ENCODE measurements at places on chromosomes 2 and 18.

DNA sequence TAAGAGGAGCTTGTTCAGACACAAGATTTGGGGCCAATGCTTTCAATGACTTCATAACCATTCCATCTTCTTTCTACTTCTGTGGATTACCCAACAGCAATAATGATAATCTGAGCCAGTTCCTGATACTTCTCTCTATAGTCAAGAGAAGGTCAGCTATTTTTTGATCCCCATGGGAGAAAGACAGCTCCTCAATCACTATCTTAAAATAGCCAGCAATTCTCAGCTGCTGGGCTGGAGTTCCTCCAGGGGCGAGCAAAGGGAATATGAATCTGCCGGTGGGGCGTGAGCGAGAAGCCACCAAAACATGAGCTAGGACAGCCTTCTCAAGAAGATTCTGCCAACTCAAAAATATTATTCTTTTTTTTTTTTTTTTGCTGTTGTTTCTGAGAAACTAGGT, at the start of gene TMEM182:
TSS of gene TMEM182 (plus strand) at position 269 of the 400 bp plus-strand sequence. CDS start 187 bp downstream, outside the sequence.
- H3K27me3 ChIP-seq: no peaks in the 10 kb centered on the region
- DNase-seq: no peak
- no peak within 1 kb of the TSS for H3K4me3 ChIP-seq
- no peak within 1 kb of the TSS for H3K27ac ChIP-seq

DNA sequence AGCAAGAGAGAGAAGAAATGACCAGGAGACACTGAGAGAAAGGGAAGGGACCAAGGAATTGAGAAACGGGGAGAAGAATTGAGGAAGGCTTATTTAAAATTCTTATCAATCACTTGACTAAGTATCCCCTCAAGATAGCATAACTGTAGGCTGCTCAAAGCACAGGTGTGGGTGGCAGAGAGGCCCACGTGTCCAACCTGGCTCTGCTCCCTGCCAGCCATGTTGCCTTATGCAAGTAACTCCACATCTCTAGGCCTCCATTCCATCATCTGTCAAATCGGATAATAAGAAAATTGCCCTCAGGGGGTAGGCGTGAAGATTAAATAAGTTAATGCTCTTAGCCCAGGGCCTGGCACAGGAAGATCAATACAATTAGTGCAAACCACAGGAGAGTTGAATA, 7.4 kb upstream of the NPAS2 start:
- H3K4me3 ChIP-seq: no peak overlapping the region
- H3K27me3 ChIP-seq: peaks cover 24% of the 10 kb centered on the region
- no peaks in the 10 kb centered on the region for H3K36me3 ChIP-seq

DNA sequence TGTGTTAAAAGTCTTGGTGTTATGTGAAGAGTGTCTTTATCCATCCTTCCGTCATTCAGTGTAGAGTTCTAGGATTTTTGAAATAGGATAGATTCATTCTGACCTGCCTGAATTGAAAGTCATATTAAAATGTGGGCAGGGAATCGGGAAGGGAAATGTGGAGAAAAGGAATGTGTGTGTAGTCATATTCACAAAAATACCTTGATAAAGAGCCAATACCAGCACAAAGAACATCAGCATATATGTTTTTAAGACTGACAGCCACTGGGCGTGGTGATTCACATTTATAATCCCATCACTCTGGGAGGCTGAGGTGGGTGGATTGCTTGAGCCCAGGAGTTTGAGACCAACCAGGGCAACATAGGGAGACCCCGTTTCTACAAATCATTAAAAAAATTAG, 188.1 kb downstream of the CAMKMT start:
- H3K36me3 ChIP-seq: no peaks in the 10 kb centered on the region
- H3K27ac ChIP-seq: no peak overlapping the region
- H3K4me3 ChIP-seq: no peak overlapping the region
- no peaks in the 10 kb centered on the region for H3K27me3 ChIP-seq
- no peak for DNase-seq

DNA sequence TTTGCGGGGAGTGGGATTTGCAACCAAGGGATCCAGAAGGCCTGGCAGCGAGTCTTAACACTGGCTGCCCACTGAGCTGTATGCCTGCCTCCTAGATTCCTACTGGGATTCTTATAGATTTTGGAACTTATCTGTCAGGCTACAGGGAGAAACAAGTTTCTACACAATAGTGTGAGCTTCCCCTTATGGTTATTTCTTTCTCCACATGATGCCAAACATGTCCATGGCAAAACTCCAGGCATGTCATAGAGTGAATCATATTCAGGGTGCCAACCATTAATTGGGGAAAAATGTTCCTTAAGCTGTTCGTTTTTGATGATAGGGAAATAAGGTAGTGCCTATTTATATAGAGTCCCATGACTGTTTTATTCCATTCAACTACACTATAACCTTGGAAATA, 1185.2 kb upstream of the CELF4 start:
- no peak overlapping the region for H3K27ac ChIP-seq
- no peaks in the 10 kb centered on the region for H3K36me3 ChIP-seq
- no peaks in the 10 kb centered on the region for H3K27me3 ChIP-seq
- no peak for DNase-seq
- no peak overlapping the region for H3K4me3 ChIP-seq
- no peaks in the 10 kb centered on the region for H3K4me1 ChIP-seq

GRCh38 chr2:40150266-40150665, 301.6 kb downstream of the SLC8A1 start:
- DNase-seq: no peak
- no peaks in the 10 kb centered on the region for H3K4me1 ChIP-seq
- no peaks in the 10 kb centered on the region for H3K27me3 ChIP-seq
- H3K4me3 ChIP-seq: no peak overlapping the region
- H3K36me3 ChIP-seq: no peaks in the 10 kb centered on the region

- no peak overlapping the region for H3K4me3 ChIP-seq
- no peaks in the 10 kb centered on the region for H3K36me3 ChIP-seq
- H3K27ac ChIP-seq: no peak overlapping the region
- DNase-seq: peak; percentile 63
Observed at GRCh38 chr2:85428343-85428881, 9.9 kb downstream of the SH2D6 start.

DNA sequence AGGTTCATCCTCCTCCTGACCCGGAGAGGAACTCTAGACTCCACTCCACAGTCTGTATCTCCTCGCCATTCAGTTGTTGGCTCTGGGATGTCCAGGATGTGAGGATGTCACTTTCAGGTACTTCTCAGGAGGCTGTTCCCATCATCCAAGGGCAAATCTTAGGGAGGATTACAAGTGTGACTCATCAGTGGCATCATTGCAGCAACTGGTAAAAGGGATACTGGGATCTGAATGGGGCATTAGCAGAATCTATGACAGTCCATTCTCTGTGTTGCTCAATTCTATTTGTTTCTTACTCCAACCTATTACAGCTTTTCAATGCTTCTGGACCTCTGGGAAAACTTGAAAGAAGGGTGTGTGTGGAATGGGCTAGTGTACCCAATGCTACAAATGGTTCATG, 81.5 kb upstream of the FN1 start:
- H3K4me3 ChIP-seq: no peak overlapping the region
- H3K36me3 ChIP-seq: no peaks in the 10 kb centered on the region
- no peak overlapping the region for H3K27ac ChIP-seq
- no peaks in the 10 kb centered on the region for H3K4me1 ChIP-seq
- DNase-seq: no peak
